ENCODE measurements at places on chromosomes 3 and 15.

- DNase-seq, result no peak
Measured at GRCh38 chr3:122315619-122316018, 9.4 kb upstream of the CSTA start.

GRCh38 chr15:35519052-35519451 is 26.9 kb downstream of the DPH6 start:
- DNase-seq, result no peak

DNA sequence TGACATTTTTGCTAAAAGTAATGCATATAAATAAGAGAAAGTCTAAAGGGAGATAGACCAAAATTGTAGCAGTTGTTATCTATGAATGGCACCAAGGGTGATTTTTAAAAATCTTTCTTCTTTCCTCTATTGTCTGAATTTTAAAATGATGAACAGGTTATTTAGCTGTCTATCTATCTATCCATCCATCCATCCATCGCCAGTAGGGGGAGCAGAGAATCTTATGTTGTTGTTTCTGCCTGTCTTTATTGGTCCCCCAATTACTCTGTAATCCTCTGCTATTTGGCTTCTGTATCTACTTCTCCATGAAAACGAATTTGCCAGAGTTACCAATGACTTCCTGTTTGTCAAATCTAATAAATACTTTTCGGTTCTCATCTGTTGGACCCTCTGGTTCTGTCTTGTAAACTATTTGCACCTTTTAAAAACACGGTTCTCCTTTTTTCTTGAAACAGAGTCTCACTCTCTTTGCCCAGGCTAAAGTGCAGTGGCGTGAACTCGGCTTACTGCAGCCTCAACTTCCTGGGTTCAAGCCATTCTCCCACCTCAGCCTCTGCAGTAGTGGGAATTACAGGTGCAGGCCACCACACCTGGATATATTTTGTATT is 86.0 kb downstream of the ECT2 start:
- no peak for DNase-seq

DNA sequence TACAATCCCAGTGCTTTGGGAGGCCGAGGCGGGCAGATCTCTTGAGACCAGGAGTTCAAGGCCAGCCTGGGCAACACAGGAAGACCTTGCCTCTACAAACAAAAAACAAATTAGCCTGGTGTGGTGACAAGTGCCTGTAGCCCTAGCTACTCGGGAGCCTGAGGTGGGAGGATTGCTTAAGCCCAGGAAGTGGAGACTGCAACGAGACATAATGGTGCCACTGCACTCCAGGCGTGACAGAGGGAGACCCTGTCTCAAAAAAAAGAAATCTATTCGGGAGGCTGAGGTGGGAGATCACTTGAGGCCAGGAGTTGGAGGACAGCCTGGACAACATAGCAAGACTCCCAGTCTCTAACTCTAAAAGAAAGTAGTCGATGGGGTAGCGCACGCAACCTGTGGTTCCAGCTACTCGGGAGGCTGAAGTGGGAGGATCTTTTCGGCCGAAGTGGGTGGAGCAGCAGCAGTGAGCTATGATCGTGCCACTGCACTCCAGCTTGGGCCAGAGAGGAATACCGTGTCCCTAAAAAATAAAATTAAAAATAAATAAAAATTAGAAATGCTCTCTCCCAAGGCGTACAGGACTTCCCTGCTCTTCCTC is 775 bp downstream of the C3orf33 start:
- DNase-seq, result peak; percentile 34

DNA sequence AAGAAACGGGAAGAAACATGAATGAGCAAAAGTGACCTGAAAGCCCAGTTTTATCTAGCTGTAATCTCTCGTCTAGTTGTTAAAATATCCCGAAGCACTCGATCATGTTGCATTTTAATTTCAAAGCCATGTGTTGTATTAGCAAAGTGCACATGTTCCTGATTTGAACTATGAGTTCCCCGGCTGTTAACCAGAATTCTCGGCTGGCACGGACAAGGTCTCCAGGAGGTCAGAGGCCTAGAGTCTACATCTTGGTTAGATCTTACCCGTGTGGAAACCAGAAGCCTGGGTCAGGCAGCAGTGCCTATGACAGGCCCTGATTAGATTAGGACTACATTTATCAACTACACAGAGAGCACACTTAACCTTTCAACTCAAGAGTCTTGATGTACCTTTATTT is 195.8 kb downstream of the CDIN1 start:
- DNase-seq, result no peak

GRCh38 chr15:36753173-36753572 is 173.7 kb downstream of the CDIN1 start:
- DNase-seq, result no peak

- DNase-seq, result no peak
Measured at GRCh38 chr3:170531657-170532335, 54.1 kb downstream of the SLC7A14 start.

- no peak for DNase-seq
Measured at GRCh38 chr3:169522595-169523529, 140.7 kb downstream of the MECOM start.

GRCh38 chr15:94670438-94671034 is 439.2 kb downstream of the MCTP2 start:
- no peak for DNase-seq

DNA sequence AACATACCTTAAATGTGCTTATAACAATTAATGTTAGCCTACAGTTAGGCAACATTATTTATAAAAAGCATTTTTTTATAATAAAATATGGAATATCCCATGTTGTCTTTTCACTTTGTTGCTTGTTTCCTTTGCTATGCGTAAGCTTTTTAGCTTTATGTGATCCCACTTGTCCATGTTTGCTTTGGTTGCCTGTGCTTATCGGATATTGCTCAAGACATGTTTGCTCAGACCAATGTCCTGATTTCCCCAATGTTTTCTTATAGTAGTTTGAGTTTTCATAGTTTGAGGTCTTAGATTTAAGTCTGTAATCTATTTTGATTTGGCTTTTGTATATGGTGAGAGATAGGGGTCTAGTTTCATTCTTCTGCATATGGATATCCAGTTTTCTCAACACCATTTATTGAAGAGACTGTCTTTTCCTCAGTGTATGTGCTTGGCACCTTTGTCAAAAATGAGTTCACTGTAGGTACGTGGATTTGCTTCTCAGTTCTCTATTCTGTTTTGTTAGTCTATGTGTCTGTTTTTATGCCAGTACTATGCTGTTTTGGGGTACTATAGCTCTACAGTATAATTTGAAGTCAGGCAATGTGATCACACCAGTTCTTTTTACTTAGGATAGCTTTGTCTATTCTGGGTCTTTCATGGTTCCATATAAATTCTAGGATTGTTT is 592.7 kb upstream of the SEMA6D start:
- DNase-seq, result no peak

- no peak for DNase-seq
Measured at GRCh38 chr3:160613661-160614060, 48.3 kb upstream of the KPNA4 start.

DNA sequence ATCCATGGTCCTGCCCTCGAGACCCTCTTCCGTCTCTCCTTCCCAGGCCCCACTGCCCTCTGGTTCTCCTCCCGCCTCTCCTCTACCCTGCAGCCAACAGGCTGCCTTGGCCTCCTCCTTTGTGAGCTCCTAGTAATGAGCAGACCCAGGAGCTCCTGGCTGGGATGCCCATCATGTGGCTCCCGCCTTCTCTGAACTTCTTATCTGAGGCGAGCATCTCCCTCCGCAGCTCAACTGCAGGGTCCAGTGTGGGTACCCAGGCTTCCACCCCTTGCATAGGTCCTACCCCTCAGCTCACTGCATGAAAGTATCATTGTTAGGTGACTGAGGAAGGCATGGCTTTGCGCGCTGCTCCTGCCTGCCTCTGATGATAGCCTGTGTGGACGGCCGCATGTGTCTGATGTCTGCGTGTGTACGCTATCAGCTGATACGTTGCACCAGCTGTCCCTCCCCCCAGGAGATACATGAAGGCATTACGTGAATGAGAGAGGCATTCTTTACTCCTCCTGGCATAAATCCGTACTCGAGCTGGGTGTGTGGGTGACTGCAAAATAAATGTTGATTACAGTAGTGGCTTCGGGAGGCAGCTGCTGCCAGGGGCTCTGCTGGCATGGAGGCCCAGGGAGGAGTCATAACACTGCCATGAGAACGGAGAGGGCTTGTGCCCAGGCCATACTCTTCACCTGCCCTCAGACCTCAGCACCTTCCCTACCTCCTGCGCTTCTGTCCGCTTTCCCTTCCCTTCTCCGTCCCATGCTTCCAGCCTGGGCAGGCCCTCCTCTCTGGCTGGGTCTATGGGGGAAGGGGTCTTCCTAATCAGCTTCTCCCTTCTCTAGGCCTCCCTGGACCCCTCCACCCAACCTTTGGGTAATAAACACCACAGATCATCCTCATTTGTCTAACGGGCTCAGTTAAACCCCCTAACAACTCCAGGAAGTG is 48.8 kb downstream of the ZNF710 start:
- DNase-seq, result no peak

GRCh38 chr3:125618851-125619250 is 23.6 kb upstream of the OSBPL11 start:
- DNase-seq, result no peak

DNA sequence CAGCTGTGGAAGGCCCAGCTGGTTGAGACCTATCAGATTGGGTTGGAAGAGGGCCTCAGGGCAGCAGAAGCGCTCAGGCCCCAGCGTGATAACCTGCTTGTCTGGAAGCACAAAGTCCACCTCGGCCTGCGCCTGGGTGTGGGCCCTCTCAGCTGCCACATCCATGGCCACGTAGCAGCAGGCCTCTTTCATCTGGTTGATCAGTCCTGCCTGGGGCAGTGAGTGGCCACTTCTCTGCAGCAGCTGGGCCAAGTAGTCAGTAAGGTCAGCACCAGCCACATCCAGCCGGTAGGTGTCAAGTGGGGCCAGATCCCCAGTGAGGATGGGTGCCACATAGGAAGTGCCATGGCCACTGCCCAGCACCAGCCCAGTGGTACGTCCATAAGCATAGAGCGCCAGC is 3.9 kb upstream of the CAMKV start:
- DNase-seq, result no peak

DNA sequence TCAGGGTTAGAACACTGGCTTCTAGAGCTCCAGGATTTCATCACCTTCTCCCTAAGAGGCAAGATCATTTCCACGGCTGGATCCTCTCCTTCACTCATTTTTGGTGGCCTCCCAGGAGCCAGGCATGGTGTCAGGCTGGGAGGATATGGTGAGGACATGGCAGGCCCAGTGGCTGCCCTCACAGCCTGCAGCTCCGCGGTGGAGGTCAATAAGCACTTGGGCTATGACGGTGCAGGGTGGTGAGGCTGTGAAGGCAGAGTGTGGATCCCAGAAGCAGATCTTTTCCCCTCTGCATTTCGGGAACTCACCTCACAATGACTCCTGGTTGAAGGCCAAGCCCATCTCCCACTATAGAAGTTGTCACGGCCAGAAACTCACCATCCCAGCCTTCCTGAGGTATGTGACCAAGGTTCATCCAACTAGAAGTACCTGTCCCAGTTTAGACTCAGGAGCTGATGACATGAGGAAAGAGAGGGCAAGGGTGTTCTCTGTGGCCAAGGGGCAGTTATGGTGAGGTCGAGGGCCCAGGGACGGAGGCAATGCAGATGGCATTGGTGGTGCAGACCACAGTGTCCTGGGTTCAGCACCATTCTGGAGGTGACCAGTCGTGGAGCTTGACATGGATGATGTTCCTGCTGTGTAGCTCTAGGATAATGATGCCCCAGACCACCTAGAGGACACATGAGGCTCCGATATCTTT is 100.1 kb upstream of the SMAD3 start:
- DNase-seq, result no peak

DNA sequence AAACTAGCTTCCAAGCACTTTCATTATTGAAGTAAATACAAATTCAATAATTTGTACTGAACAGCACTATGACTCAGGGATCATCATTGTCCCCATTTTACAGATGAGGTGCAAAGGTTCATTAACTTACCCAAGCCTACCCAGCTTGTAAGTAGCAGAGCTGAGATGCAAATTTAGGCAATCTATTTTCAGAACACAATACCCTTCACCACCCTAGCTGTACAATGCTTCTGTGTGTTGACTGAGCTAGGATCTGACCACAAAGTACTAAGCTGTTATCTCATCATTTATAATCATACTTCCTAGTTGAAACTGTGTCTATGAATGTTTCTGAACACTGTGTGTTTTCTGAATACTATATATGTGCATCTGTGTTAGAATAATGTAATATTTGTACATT is 3.2 kb upstream of the ILDR1 start:
- DNase-seq, result no peak

DNA sequence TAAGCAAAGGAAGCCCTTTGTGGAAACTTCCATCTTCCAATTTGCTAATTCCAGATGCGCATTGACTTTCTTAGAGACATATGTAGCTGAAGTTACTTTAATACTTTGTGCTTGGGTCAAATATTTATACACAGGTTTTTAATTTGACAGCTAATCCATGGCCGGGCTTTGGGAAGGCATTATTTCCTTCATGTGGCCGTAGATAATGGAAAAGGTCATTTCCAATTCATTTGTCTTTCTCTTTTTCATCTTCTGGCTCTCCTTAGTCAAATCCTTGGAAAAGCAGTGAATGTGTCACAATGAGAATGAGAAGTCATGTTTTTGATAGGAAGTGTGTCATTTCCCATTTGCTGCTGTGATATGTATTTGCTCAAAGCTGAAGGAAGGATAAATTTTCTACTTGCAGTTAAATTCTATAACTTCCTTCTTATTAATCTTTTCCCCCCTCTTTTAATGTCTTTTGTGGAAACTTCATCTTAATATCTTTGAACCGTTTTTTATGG is 323.3 kb downstream of the CLSTN2 start:
- DNase-seq, result no peak

GRCh38 chr15:67779549-67780111 is 45.7 kb upstream of the SKOR1 start:
- no peak for DNase-seq

- DNase-seq, result no peak
Measured at GRCh38 chr3:18401300-18401961, 23.7 kb downstream of the SATB1 start.

DNA sequence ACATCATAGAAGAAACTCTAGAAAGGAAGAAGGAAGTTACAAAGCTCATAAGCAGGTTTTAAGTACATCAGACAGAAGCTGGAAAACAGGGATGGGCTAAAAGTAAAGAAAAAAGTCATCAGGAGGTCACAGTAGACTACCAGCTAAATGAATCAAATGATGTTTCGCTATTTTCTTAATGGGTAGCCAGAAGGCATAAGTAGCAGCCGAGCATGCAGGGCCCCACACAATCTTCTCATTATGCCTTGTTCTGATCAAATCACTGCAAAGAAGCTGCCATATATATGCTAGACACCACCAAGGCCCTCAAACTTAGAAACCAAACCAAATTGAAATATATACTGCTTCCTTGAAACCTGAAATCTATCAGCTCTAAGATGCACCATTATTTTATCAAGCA is 349.1 kb downstream of the ULK4 start:
- no peak for DNase-seq

DNA sequence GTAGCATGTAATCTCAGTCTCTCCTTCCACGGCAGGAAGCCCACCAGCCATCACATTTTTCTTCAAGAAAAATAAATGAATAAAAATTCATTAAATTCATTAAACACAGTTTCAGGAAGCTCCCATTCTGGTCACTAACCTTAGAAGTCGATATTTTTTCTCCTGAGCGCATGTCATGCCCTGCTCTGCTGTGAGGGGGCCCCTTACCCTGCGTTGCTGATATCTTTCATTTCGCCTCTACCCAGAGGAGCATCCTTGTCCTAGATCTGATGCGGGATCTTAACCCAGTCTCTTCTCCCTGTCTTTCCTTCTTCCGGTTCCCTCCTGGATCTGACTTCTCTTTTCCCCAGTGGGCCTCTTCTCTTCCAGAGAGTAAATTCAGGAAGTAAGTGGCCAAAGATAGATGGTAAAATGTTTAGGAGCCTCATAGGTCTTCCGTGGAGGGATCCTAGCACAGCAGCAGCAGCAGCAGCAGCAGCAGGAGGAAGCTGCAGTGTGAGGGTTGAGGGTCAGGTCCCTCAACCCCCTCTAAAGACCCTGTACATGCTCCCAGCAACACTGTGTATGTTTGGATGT is 1.4 kb upstream of the ILDR1 start:
- DNase-seq, result no peak
